Stomach (tissue), 19 donors: ENCODE measurements at places on chromosomes 6 and 20. TPM values are rescaled to one million over a fixed set of nuclear protein-coding genes. Genes with fewer than 3 reads are reported as not detected.
A peak's percentile ranks its signal among the peaks of the same experiment; 100 is the strongest.

The RIPOR2 gene
- total RNA-seq: 12.3 TPM

The ETV7 gene
- 4.8 TPM for total RNA-seq

The SF3B5 gene
- total RNA-seq: 140 TPM

The PKIB gene
- total RNA-seq: 41.5 TPM

The THBD gene
- 2.7 TPM for total RNA-seq

The NRSN2 gene
- total RNA-seq: 11.1 TPM

The TAGAP gene
- 4.1 TPM for total RNA-seq

DNA sequence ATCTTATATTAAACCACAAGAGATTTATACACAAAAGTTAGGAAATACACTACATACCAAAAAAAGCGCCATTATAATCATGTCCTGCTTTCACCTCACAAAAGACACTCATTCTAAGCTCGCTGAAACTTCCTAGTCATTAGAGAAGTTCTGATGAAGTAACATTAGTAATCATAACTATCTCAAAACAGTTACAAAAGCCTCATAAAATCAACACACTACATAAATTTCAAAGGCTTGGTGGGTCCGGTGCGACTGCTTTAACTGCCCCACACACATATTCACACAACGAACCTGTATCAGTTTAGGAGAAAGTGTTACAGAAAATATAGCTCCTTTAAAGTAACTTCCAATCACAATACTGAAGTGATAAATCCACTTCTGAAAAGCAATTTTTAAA lies 1.9 kb downstream of the PHIP start:
- peaks cover 62% of the 10 kb centered on the region for H3K4me1 ChIP-seq
- H3K27ac ChIP-seq: peak overlapping the region; percentile 99
- no peaks in the 10 kb centered on the region for H3K27me3 ChIP-seq
- DNase-seq: no peak

DNA sequence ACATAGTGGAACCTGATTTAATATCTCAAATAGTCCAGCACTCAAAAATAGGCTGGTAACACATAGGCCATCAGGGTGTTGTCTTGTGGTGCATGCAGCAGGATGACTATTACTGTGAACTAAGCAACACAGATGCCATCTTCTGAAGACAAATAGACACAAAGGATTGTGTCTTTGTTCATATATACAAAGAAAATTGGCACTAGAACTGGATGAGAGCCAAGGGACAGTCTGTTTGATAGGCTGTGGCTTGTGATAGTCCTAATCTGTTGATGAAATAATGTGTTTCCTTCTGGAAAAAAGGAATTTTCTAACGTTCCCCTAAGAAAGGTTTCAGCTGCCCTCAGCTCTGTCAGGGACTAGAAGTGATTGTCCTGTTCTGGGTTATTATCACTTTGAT lies 129.8 kb downstream of the TPBG start:
- no peak overlapping the region for H3K27ac ChIP-seq
- no peaks in the 10 kb centered on the region for H3K27me3 ChIP-seq
- H3K4me1 ChIP-seq: no peaks in the 10 kb centered on the region
- H3K36me3 ChIP-seq: no peaks in the 10 kb centered on the region

- no peak overlapping the region for H3K4me3 ChIP-seq
- H3K36me3 ChIP-seq: no peaks in the 10 kb centered on the region
- H3K27me3 ChIP-seq: no peaks in the 10 kb centered on the region
- H3K4me1 ChIP-seq: no peaks in the 10 kb centered on the region
- H3K27ac ChIP-seq: no peak overlapping the region
Observed at GRCh38 chr6:37669306-37669705, 28.4 kb downstream of the MDGA1 start.

- H3K4me3 ChIP-seq: peak within 1 kb of the TSS; percentile 75
- peaks cover 8% of the 10 kb centered on the region for H3K4me1 ChIP-seq
- H3K36me3 ChIP-seq: no peaks in the 10 kb centered on the region
- H3K27me3 ChIP-seq: no peaks in the 10 kb centered on the region
Observed at GRCh38 chr6:80106418-80107235, at the start of gene BCKDHB. TSS of gene BCKDHB (plus strand) at chr6:80106671. CDS start at chr6:80106694, 23 bp downstream.

GRCh38 chr20:62063981-62064769 lies 1.5 kb downstream of the TAF4 start:
- H3K4me3 ChIP-seq: peak overlapping the region; percentile 51
- H3K27me3 ChIP-seq: no peaks in the 10 kb centered on the region
- peaks cover 44% of the 10 kb centered on the region for H3K4me1 ChIP-seq
- no peaks in the 10 kb centered on the region for H3K36me3 ChIP-seq
- peak; percentile 72 for DNase-seq

DNA sequence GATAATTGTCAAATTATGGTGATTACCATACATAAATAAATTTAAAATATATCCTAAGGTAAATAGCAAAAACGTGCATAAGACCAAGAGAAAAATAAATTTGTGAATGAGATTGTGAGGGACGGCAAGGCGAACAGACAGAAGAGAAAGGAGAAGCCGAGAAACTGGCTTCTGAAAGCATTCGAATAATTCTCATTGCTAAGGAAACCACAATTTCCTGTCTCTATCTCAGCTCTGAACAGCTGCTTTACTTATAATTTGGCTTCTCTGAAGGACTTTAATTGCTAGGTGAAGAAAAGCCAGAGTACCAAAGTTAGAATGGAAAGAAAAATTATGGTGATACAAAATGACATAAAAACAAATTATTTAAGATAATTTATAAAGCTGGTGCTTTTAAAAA lies 79.0 kb upstream of the RGS17 start:
- H3K4me3 ChIP-seq: no peak overlapping the region
- peak; percentile 12 for DNase-seq
- H3K27ac ChIP-seq: no peak overlapping the region
- no peaks in the 10 kb centered on the region for H3K4me1 ChIP-seq
- no peaks in the 10 kb centered on the region for H3K36me3 ChIP-seq

- H3K36me3 ChIP-seq: no peaks in the 10 kb centered on the region
- no peaks in the 10 kb centered on the region for H3K27me3 ChIP-seq
- DNase-seq: peak; percentile 38
- H3K4me3 ChIP-seq: no peak overlapping the region
- H3K4me1 ChIP-seq: no peaks in the 10 kb centered on the region
Observed at GRCh38 chr6:170096191-170096802, 194.6 kb downstream of the DLL1 start.

DNA sequence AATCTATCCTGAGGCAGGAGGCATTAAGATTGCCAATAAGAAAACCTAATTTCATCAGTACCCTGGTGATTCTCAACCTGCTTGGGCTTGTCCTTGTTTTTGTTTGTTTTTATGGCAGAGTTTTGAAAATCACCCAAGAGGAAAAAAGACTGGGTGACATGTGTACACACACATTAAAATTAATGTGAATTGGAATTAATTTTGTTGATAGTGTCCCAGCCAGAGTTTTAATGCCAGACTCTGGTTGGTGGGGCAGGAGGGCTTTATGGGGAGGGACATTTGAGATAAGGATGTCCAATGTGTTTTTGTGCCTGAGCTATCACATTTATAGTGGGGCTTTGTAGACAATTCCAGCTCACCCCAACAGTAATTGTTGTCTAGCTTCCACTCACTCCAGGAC lies 184.6 kb downstream of the ID4 start:
- no peaks in the 10 kb centered on the region for H3K27me3 ChIP-seq
- no peak for DNase-seq
- H3K4me1 ChIP-seq: no peaks in the 10 kb centered on the region

GRCh38 chr6:14501240-14501639 lies 383.7 kb downstream of the CD83 start:
- H3K4me1 ChIP-seq: no peaks in the 10 kb centered on the region
- H3K27me3 ChIP-seq: no peaks in the 10 kb centered on the region
- no peaks in the 10 kb centered on the region for H3K36me3 ChIP-seq
- no peak overlapping the region for H3K27ac ChIP-seq
- peak; percentile 43 for DNase-seq
- no peak overlapping the region for H3K4me3 ChIP-seq

- no peak overlapping the region for H3K27ac ChIP-seq
- H3K27me3 ChIP-seq: no peaks in the 10 kb centered on the region
- H3K4me1 ChIP-seq: no peaks in the 10 kb centered on the region
- no peak overlapping the region for H3K4me3 ChIP-seq
- peaks cover 53% of the 10 kb centered on the region for H3K36me3 ChIP-seq
Observed at GRCh38 chr6:85620308-85620707, 22.4 kb downstream of the SYNCRIP start.

GRCh38 chr6:49835140-49835539 lies 31.2 kb downstream of the CRISP1 start:
- H3K4me1 ChIP-seq: no peaks in the 10 kb centered on the region
- H3K36me3 ChIP-seq: no peaks in the 10 kb centered on the region
- H3K4me3 ChIP-seq: no peak overlapping the region
- no peak overlapping the region for H3K27ac ChIP-seq
- H3K27me3 ChIP-seq: no peaks in the 10 kb centered on the region

GRCh38 chr6:75852721-75853120 lies 103.7 kb downstream of the MYO6 start:
- no peak overlapping the region for H3K4me3 ChIP-seq
- no peaks in the 10 kb centered on the region for H3K27me3 ChIP-seq
- H3K27ac ChIP-seq: no peak overlapping the region
- peaks cover 26% of the 10 kb centered on the region for H3K36me3 ChIP-seq

DNA sequence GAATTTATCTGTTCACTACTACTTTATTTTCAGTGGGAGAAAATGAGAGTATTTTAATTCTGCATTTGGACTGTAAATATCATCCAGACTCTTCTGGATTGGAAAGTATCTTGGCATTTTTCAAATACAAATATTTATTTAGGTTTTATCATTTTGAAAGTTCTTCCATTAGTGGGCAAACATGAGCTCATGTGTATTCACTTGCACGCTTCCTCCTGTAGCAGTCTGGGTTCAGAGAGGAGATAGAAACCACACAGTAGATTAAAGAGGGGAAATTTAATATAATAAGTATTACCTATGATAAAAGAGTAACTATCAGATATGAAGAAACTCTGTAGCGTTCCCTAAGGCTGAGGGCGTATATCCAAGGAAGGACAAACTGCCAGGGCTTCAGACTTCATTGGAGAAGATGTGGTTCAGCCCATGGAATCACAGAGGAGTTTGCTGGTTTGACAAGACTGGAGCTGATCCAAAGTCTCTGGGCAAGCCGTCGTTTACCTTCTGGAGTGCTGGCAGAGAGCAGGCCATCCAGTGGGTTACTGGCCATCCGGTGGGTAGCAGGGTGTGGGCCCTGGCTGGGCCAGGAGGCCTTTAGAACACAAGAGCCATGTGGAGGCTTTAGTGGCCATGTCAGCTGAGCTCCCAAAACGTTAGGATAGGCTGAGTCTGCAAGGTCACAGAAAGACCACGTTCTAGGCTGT lies 44.3 kb downstream of the KCNS1 start:
- H3K36me3 ChIP-seq: peaks cover 15% of the 10 kb centered on the region
- peaks cover 35% of the 10 kb centered on the region for H3K4me1 ChIP-seq
- no peak overlapping the region for H3K4me3 ChIP-seq
- no peak for DNase-seq
- H3K27ac ChIP-seq: no peak overlapping the region

GRCh38 chr6:18400831-18401446 lies 13.8 kb downstream of the RNF144B start:
- DNase-seq: no peak
- peaks cover 16% of the 10 kb centered on the region for H3K4me1 ChIP-seq
- H3K27me3 ChIP-seq: no peaks in the 10 kb centered on the region
- H3K36me3 ChIP-seq: peaks cover 12% of the 10 kb centered on the region
- H3K4me3 ChIP-seq: no peak overlapping the region
- no peak overlapping the region for H3K27ac ChIP-seq

DNA sequence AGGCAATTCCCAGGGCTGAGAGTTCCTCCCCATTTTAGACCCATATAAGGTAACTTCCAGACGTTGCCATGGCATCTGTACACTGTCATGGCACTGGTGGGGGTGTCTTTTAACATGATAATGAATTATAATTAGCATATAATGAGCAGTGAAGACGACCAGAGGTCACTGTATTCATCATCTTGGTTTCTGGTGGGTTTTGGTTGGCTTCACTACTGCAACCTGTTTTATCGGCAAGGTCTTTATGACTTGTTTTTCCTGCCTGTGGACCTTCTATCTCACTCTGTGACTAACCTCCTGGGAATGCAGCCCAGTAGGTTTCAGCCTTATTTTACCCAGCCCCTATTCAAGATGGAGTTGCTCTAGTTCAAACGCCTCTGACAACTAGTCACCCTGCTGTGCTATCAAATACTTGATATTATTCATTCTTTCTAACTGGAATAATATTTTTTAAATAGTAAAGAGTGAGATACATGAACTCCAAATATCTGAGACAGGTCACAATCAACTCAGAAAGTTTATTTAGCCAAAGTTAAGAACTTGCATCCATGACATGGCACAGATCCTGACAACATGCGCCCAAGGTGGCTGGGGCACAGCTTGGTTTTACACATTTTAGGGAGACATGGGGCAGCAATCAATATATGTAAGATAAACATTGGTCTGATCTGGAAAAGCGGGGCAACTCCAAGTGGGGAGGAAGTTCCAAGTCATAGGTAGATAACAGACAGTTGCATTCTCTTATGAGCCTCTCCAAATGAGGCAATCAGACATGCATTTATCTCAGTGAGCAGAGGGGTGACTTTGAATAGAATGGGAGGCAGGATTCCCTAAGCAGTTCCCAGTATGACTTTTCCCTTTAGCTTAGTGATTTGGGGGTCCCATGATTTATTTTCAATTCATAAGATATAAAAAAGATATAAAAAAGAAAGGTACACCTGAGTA lies 1.2 kb upstream of the UFL1 start:
- H3K4me3 ChIP-seq: peak overlapping the region; percentile 68
- H3K36me3 ChIP-seq: no peaks in the 10 kb centered on the region
- peak; percentile 62 for DNase-seq
- no peaks in the 10 kb centered on the region for H3K27me3 ChIP-seq

DNA sequence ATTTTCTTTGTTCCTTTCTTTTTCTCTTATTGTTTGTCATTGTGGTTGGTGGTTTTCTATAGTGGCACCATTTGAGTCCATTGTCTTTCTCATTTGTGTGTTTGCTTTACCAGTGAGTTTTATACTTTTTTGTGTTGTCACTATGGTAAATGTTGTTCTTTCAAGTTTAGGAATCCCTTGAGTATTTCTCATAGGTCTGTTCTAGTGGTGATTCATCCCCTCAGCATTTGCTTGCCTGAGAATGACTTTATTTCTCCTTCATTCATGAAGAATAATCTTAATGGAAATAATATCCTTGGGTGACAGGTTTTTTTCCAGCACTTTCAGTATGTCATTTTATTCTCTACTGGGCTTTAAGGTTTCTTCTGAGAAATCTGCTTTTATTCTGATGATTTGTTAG lies 209.2 kb upstream of the ASCC3 start:
- H3K4me1 ChIP-seq: no peaks in the 10 kb centered on the region
- no peak overlapping the region for H3K4me3 ChIP-seq
- DNase-seq: no peak
- H3K36me3 ChIP-seq: no peaks in the 10 kb centered on the region

DNA sequence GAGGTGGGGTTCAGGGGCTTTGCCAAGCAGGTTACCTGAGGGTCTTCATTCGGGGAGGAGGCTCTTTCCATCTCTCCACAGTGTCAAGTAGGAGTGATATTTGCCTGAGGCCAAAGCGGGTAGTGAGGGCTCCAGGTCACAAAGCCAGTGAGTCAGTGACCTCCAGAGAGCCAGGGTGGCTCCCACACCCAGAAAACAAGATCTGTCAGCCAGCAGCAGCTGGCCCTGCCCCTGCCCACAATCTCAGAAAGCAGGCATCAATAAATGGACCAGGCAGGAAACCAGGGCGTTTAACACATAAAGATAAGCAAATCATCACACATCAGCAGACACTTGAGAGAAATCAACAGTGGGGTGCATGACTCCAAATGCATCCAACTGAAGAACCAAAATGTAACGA lies 250.8 kb downstream of the CDH26 start:
- no peak overlapping the region for H3K27ac ChIP-seq
- H3K4me1 ChIP-seq: peaks cover 9% of the 10 kb centered on the region
- no peaks in the 10 kb centered on the region for H3K27me3 ChIP-seq
- no peak for DNase-seq
- no peaks in the 10 kb centered on the region for H3K36me3 ChIP-seq
